ENCODE measurements at places on chromosomes 7 and 10.
A peak's percentile ranks its signal among the peaks of the same experiment; 100 is the strongest.

DNA sequence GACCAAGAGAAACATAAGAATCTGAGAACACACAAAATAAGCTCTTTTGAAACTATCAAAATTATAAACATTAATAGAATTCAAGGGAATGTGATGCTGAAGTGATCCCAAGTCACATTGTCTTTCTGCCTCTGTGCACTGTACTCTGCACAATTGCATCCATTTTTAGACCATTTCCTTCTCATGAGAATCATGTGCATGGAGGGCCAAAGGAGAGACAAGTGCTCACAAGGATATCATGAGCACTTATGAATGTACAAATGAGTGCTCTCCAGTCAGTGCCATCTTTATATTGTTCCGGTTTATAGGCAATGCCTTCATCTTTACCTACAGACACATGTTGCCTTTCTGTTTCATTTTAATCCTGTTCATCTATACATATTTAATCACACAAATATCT, 36.9 kb downstream of the MET start:
- no peak for DNase-seq

GRCh38 chr7:37806152-37806551, 42.2 kb upstream of the NME8 start:
- no peak for DNase-seq

GRCh38 chr7:94297397-94297838, 97.3 kb upstream of the COL1A2 start:
- no peak for DNase-seq

GRCh38 chr10:68406815-68407548, at the start of gene RUFY2:
Gene RUFY2 (minus strand): TSS chr10:68407277. CDS start chr10:68407189, 88 bp downstream.
- DNase-seq, result peak; percentile 65

GRCh38 chr10:34766266-34766600, 48.9 kb downstream of the PARD3 start:
- no peak for DNase-seq

DNA sequence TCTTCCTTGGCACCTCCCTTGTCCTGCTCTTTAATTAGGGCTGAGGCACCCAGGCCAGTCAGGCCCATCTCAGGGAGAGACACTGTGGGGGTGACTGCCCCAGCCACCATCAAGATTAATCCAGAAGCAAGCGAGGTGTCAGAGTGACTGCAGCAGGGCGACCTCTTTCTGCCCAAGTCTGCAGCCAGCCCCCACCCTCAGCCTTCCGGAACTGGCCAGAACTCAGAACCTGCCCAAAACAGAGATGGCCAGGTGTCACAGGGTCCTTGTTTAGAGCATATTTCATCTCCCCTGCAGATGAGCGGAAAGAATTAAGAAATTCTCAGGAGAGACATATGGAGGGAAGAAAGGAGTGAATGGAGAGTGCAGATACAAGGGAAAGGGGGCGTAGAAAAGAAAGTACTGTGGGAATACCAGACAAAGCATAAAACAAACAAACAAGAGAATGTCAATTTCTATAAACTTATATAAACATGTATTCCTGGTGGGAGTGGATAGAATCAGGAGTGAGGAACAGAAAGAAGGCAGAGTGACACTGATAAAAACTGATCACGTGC, 188.8 kb upstream of the NRP1 start:
- no peak for DNase-seq

DNA sequence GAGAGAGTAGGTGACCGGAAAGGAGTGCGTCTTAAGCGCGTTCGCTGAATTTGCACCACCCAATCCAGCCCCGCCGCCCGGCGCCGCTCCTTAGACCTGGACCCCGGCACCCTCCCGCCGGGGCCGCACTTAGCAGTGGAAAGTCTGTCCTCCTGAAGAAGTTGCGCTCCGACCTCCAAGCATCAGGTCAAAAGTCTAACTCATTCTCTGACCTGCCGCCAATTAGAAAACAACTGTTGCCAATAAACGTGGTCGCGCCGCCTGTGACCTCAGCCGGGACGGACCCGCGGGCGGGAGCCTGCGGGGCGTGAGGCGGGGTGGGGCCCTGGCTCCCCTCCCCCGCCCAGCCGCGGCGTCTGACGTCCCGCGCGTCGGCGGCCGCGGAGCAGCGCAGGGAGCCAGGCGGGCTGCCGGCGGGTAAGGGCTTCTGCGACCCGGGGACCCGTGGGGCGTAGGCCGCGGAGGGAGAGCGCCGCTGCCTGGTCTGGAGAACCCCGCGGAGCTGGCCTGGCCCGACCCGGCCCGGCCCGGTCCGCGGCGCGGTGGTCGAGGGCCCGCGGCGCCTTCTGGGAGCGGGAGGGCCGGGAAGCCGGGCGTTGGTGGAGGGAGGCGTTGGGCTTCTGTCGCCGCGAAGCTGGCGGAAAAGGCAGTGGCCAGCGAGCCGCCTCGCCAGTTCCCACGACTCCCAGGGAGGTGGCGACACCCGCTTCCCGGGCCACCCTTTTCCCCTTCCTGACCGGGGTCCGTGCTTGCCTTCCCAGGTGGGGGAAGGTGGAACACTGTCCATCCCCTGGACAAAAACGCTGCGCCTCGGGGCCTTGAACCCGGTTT, at the start of gene BCAP29:
BCAP29 (plus strand) TSS at position 362 of the 831 bp plus-strand sequence. CDS start 527 bp downstream, outside the sequence.
- DNase-seq, result peak; percentile 51

DNA sequence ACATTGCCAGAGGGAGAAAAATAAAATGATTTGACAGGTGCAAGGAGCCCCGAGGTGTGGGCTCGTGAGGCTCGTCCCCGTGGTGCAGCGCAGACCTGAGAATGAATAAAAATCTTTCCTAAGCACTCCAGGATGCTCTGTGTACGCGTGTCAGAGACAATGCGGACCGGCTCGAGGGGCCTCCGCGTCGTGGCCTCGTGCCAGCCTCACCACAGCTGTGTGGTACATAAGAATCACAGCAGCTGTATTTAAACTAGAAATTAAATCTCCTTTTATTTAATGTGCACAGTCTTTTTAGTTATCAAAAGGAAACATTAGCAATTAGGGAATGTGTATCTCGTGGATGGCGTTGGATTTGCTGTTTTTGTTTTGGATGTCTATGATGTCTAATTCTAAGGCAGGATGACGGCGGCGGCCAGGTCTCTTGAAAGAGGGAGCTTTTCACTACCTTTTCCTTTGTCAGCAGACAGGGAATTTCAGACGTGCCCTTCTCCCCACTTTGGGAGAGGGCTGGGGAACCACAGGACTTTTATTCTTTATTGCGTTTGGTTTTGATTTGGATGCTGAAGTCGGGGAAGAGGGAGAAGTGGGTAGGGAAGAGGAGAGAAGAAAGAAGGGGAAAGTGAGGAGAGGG, 365.3 kb upstream of the SHH start:
- DNase-seq, result no peak

DNA sequence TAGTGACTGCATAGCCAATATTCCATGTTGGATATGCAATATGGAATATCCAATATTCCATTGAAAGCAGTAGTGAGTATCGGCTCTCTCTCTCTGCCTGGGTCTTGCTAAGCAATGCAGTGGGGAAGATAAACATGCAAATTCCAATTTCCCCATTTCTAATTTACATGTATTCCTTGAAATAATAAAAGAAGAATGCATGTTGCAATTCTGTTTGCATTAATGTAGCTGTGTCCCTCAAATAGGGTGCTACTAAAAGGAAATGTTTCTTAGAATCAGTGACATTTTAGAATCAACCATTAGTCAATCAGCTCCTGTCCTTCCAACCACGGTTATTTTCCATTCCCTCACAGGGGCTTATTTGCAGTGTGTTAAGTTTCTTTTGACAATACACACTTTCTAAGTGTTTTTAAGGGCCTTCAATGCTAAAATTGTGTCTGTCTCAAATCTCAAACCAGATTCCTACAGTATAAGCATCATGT, 46.7 kb downstream of the AFAP1L2 start:
- no peak for DNase-seq

DNA sequence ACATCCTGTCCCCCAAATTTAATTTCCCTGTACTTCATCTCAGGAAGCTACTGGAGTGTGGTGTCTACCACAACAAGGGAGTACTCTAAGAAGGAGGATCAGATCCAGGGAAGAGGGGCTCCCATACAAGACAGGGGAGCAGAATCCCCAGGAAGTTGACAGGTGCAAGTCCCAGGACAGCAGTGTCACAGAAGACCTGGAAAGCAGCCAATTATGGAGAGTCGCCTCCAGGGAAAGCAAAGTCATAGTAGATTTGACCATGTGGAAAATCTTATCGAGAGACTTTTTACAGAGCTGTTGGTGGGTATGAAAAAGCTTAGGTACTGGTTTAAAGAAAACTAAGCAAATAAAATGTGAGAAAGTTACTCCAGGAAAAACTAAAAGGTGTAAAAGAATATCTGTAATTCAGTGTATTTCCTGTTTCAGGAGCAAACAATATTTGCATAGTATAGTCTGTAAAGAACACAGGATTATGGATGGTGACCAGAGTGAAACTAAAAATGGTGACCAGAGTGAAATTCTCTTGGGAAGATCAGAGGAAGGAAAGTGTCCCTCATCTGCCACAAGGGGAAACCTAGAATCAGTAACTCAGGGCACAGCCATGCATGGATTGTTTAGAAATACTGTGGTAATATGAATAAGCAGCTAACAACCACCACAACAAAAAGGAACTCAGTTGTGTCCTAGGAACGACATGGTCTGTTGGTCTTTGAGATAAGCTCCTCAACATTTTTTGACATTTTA, 44.5 kb downstream of the LANCL2 start:
- DNase-seq, result no peak

- DNase-seq, result no peak
Observed at GRCh38 chr7:96679886-96680285, 29.8 kb downstream of the SEM1 start.

- no peak for DNase-seq
Observed at GRCh38 chr7:155516466-155516865, 29.9 kb downstream of the CNPY1 start.
